ENCODE measurements at places on chromosomes 5 and 9.

DNA sequence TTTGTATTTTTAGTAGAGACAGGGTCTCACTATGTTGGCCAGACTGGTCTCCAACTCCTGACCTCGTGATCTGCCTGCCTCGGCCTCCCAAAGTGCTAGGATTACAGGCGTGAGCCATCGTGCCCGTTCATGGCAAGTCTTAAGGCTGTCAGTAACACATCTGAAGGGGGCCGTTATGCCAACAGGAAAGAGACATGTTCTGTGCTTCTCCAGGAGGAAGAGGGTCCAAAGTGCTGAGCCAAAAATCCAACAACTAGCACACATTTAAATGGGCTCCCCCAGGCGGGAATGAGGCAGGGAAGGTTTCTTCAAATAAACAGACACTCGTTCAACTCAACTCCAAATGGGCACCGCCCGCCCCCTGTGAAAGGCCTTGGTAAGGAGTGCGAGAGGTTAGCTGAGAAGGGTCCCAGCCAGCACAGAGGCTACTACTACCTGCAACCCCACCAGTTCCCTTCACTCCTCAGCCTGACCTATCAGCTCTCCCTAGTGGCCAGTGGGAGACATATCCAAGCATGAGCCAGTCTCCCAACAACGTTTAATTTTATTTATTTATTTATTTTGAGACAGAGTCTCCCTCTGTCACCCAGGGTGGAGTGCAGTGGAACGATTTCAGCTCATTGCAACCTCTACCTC, 84.1 kb upstream of the DMRT1 start:
- no peak for DNase-seq

DNA sequence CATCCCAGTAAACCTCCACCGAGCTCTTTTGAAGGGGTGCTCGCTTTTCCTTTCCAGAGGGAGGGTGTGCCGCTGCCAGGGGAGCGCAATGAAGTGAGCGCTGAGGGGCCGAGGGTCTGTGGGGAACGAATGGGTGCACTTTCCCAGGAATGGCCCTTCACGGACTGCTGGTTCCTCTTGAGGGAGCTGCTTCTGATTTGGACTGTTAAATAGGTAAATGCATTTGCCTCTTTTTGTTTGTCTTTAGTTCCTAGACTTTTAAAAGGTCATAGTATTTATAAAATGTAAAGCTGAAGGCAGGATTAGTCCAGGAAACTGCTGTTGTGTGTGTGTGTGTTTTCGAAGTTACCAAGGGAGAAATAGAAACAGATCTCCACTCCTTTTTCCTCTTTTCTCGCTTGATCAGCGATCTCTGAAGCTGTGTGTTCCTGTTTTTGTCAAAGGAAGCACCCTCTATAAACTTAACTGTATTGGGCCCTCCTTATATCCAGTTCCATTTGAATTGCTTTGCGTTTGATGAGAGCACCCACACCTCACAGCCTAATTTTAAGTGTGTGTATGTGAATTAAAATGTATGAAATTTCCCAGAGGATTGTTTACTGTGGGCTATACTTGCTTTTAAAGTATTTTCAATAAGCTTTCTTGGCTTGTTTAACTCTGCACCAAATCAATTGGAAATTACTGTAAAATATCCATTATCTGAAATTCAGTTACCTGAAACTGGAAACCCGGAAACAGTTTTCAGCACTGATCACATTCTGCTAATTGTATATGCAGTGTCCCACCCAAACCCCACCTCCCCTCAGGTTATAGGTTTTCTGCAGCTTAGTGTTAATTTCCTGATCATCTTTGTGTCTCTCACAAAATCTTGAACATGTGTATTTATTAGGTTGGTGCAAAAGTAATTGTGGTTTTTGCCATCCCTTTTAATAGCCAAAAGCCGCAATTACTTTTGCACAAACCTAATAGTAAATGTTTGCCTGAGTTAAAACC, 966 bp downstream of the SNX2 start:
- no peak for DNase-seq

DNA sequence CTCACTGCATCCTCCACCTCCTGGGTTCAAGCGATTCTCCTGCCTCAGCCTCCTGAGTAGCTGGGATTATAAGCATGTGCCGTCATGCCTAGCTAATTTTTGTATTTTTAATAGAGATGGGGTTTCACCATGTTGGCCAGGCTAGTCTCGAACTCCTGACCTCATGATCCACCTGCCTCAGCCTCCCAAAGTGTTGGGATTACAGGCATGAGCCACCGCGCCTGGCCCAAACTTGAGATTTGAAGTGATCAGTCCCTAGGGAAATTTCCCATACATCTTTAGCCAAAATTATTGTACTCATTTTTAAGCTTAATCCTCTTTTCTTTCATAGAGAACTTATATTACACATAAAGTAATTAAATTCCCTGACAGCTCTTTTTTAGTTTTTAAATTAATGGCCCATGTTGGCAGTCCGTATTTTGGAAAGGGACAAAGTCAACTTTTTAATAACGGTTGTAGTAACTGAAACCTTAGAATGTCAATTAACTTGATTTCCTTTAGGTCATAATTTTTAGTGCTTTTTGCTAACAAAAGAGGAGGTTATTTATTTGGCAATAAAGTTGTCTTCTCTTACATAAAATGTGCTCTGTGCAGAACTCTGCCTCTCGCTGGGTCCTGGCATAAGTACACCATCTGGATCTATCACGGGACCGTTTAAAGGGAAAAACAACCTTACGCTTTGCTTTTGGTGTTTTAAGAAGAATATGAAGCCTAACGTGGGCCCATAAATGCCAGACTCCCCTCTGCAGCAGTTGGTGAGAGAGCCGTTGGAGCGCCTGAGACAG, 142.3 kb upstream of the OTULINL start:
- DNase-seq: no peak

- no peak for DNase-seq
These were observed 94.9 kb upstream of the RANBP3L start for GRCh38 chr5:36396640-36397039.

DNA sequence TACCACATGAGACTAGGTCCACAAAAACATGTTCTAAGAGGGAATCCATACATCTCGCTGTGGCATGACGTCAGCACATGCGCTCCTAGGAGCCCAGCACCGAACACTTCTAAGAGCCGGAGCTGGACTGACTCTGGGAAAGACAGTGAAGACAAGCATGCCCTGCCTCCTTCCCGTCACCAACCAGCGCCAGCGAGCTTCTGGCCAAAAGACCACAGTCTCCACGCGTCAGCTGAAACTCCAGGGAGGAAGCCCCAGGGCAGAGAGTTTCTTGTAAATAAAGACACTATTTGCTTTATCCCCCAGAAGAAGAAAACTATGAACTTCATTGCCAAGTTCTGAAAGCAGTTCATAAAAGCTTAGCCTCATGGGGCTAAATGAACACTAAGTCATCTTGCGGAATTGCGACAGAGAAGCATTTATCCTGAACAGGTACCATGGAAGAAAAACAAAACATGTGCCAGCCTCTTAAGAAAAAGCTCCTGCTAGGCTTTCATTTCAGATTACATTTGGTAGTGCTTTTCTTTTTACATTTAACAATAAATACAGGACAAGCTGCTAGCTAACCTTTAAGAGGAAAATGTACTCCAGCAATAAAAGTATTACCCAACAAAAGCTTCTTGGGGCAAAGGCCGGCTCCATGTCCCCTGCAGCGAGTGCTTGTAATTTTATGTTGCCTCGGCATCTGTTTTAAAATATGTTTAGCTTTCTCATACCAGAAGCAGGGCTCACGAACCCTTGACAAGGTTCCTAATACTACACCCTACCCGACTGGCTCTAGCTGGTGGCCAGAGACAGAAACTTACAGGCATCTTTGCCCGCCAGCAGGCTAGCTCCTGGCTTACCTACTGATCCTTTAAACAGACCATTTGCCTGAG, 96.5 kb downstream of the PRRT1B start:
- DNase-seq: peak; percentile 90
